ENCODE measurements at places on chromosomes 6 and 20.

GRCh38 chr6:156279261-156279969 is 497.8 kb upstream of the ARID1B start:
- H3K4me1 ChIP-seq = peaks cover 11% of the 10 kb centered on the region
- H3K36me3 ChIP-seq = no peaks in the 10 kb centered on the region
- no peak for DNase-seq
- no peak overlapping the region for H3K4me3 ChIP-seq
- peak overlapping the region; percentile 1 for H3K27ac ChIP-seq
- no peaks in the 10 kb centered on the region for H3K27me3 ChIP-seq

DNA sequence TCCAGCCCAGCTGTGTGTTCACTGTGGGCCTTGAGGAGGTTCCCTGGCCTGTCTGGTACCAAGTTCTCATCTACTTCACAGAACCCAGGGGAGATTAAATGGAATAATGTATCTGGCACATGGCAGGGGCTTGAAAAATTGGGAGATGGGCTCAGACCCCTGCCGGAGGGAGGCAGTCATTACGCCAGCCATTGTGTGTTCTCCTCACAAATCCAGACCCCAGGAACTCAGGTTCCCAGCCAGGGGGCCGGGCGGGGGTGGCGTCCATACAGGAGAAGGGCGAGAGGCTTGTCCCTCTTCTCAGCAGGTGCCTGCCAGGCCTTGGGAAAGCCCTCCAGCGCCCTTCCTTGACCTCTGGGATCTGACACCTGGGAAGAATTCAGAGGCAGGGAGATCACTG is 8.1 kb downstream of the NOL4L start:
- peaks cover 28% of the 10 kb centered on the region for H3K4me1 ChIP-seq
- no peaks in the 10 kb centered on the region for H3K36me3 ChIP-seq
- no peaks in the 10 kb centered on the region for H3K27me3 ChIP-seq

DNA sequence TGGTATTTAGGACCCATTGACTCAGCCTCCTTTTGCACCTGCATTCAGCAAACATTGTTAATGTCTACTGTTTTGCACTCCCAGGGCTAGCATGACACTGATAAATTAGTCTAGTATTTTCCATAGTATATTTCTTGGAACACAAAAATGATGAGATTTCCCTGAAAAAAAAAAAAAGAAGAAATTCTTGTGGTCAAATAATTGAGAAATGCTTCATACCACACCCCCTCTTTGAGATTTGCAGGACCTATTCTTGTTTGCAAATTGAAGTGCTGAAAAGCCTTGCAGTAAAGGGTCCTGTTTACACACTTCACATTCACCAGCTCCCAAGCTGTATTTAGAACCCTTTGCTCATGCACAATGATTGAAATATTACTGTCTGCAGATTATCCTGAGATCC is 36.3 kb upstream of the CLIC5 start:
- peaks cover 15% of the 10 kb centered on the region for H3K4me1 ChIP-seq
- no peak overlapping the region for H3K27ac ChIP-seq
- H3K36me3 ChIP-seq = no peaks in the 10 kb centered on the region
- DNase-seq = no peak
- H3K4me3 ChIP-seq = no peak overlapping the region
- H3K27me3 ChIP-seq = no peaks in the 10 kb centered on the region

- H3K36me3 ChIP-seq = no peaks in the 10 kb centered on the region
- DNase-seq = no peak
- no peak overlapping the region for H3K4me3 ChIP-seq
- peaks cover 46% of the 10 kb centered on the region for H3K4me1 ChIP-seq
- peak overlapping the region; percentile 0 for H3K27ac ChIP-seq
Observed at GRCh38 chr20:32636283-32636682, 37.5 kb downstream of the C20orf203 start.

DNA sequence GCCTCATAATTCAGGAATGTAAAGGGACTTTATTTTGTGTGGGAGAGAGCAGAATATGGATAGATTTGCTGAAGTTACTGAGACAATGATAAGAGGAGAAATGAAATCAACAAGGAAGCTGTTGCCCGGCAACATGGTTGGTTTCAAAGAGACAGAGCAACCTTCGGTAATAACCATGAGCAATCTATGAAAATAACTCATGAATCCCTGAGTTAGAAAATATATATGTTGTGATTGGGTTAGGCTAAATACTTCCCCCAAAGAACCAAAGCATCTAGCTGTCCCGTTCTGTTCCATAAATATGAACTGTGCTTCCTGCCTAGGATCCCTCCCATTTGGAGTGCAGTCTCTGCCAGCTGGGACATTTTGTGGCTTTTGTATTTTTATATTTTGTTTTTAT is 23.1 kb downstream of the SERPINB1 start:
- H3K27ac ChIP-seq = peak overlapping the region; percentile 91
- DNase-seq = no peak
- H3K4me1 ChIP-seq = peaks cover 34% of the 10 kb centered on the region
- H3K27me3 ChIP-seq = no peaks in the 10 kb centered on the region
- H3K4me3 ChIP-seq = peak overlapping the region; percentile 6

- H3K4me3 ChIP-seq = no peak overlapping the region
- H3K27me3 ChIP-seq = no peaks in the 10 kb centered on the region
- DNase-seq = no peak
- H3K4me1 ChIP-seq = peaks cover 47% of the 10 kb centered on the region
- no peak overlapping the region for H3K27ac ChIP-seq
Observed at GRCh38 chr20:51500311-51500710, 42.2 kb downstream of the NFATC2 start.

DNA sequence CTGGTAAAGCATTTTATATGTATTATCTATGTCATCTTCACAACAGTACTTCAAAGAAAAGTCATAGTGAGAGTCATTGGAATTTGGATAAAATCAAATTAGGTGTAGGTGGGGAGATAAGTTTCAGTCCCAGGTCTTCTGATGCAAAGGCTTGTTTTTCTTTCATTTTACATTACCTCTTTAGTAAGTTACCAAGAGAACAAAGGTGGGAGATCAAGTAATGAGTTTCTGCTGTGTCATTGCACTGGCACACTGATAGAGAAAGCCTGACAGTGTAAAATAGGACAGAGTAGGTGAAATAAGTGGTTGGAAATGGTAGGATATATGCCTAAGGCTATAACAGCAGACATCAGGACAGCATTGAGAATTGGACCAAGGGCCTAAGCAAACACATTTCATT is 250.4 kb downstream of the NKAIN2 start:
- H3K36me3 ChIP-seq = no peaks in the 10 kb centered on the region
- H3K4me1 ChIP-seq = peaks cover 28% of the 10 kb centered on the region
- H3K27ac ChIP-seq = no peak overlapping the region
- no peak for DNase-seq
- H3K27me3 ChIP-seq = peaks cover 14% of the 10 kb centered on the region

DNA sequence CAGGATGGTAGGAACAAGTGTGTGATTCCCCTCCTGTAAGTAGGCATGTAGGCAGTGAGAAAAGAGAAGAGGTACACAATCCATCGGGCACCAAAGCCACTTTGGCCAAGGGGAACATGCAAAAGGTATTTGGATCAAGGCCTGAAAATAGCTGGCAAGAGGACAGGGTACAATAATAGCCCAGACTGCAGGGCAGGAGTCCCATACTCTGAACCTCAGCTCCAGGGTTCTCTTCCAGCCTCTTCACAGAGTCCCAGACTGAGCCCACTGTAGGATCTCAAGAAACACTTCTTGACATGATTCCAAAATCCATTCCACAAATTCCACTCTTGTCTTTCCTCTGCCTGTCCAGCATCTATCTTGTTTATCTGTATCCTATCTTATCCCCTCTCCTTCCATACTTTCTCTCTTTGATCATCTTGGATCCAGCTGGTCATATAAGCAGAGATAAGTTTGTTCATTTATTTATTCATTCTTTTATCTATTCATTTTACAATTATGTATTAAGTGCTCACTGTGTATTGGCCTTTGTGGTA is 19.7 kb downstream of the ACSS2 start:
- H3K36me3 ChIP-seq = peaks cover 9% of the 10 kb centered on the region
- no peak overlapping the region for H3K4me3 ChIP-seq
- H3K27ac ChIP-seq = no peak overlapping the region
- DNase-seq = no peak
- peaks cover 7% of the 10 kb centered on the region for H3K4me1 ChIP-seq
- H3K27me3 ChIP-seq = no peaks in the 10 kb centered on the region

GRCh38 chr20:22523499-22524392 is 60.6 kb downstream of the FOXA2 start:
- no peak for DNase-seq
- no peaks in the 10 kb centered on the region for H3K36me3 ChIP-seq
- H3K4me3 ChIP-seq = no peak overlapping the region

DNA sequence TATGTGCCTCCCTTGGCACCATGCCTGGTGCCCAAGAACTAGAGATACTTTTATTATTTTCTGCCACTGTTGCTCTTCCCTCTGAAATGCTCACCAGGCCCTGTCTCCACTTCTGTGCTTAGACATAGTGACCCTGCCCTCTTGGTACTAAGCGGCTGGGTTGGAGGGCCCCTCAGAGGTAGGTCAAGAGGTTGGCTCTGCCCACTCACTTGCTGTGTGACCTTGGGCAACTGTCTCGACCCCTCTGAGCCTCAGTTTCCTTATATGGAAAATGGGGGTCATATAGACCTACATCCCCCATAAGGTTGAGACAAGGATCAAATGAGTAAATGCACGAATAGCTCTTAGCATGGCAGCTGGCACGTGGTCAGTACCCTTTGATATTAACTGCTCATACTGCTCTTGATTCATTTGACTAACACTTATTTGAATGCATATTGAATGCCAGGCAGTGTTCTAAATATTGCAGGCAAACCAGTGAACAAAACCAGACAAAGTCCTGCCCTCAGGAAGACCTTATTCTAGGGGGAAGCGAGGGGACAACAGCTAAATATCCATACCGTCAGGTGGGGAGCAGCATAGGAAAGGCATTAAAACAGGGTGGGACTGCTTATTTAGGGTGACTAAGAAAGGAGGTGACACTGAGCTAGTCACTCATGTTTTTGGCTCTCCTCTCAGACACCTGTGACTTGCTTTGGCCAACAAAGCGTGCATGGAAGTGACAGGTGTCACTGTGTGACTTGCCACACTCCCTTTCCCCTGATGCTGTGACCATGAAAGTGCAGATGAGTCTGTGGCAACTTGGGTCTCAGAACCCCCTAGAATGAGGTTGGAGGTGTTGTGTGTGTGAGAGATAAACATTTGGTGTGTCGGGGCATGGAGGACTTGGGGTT is 14.3 kb upstream of the SPO11 start:
- no peaks in the 10 kb centered on the region for H3K36me3 ChIP-seq
- no peak overlapping the region for H3K27ac ChIP-seq
- no peaks in the 10 kb centered on the region for H3K27me3 ChIP-seq

DNA sequence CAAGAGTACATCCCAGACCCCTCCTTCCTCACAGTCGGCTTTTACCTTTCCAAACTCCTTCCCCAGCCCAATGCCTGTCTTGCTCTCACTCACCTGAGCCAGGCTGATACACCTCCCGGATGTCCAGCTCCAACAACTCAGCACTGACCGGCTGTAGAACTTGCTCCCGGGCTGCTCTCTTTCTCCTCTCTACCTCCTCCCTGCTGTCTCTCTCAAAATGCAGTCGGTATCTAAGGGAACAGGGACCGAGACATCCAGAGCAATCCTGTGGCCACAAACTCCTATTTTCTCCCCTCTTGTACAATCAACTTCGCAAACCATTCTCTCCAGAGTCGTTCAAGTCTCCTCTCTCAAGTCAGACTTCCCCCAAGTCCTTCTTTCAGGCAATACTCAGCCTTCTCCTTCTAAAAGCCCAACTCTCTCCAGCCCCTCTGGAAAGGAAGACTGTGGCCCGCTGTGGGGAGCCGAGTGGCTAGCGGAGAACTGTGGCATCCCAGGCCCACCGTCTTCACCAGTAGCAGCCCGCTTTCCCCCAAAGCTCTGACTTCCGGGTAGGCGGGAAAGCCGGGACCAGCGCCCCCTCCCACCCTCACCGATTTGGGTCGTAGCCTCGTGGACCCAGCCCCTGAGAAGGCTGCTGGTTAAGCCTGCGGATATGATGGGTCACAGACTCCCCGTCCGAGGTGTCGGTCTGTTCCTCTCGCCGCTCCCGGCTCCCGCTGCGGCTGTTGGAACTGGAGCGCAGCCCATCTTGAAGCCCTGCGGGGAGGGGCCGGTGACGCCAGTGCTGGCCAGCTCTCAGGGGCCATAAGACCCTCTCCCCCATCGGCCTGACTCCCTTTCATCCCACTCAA is 1.1 kb downstream of the GNL1 start:
- peaks cover 34% of the 10 kb centered on the region for H3K36me3 ChIP-seq
- H3K4me3 ChIP-seq = peak overlapping the region; percentile 94
- H3K4me1 ChIP-seq = peaks cover 29% of the 10 kb centered on the region
- H3K27ac ChIP-seq = peak overlapping the region; percentile 99
- DNase-seq = peak; percentile 75

GRCh38 chr6:45663251-45664221 is 285.8 kb upstream of the SUPT3H start:
- no peak for DNase-seq
- H3K27ac ChIP-seq = no peak overlapping the region
- peak overlapping the region; percentile 52 for H3K4me3 ChIP-seq

Measured in mesothelial cell of epicardium (in vitro differentiated cells).